ENCODE measurements at places on chromosomes 16 and 17.

- DNase-seq, result no peak
Observed at GRCh38 chr16:16850274-16850673, 471.3 kb downstream of the NPIPA7 start.

GRCh38 chr17:21085707-21086106, 41.1 kb upstream of the DHRS7B start:
- DNase-seq, result no peak

- no peak for DNase-seq
Observed at GRCh38 chr17:70912716-70913485, 743.6 kb downstream of the KCNJ2 start.

DNA sequence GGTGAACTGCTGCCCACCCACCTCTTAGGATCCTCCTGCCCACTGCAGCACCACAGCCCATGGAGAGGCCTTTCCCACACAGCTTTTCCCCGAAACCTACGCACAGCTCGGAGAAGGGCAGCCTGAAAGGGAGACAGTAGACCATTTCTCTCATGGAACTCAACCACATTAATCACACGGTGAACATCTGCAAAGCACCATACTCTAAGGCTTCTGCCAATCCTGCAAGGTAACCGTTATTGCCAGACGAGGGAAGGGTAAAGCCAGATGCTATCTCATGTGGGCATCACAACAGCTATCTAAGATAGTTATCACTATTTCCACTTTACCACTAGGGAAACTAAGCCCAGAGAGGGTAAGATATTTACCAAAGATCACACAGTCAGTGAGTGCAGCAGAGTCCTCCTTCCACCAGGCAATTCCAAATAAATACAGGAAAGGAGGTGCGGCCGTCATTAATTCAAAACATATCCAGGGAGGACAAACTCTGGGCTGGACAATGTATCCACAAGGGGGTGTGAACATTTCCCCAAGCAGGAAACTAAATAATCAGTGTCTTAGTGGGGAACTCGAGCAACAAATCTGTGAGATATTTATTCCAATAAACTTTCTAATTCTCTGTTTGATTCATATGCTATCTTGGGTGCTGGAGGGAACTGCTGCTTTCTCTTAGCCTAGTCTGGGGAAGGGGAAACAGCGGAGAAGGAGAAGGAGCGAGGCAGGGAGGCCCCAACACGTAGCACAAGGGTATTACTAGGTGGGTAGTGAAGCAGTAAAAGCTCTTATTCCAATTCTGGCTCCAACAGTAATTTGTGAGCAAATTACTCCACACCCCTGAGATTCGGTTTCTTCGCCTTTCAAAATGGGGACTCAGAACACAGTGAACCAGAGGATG, 723 bp downstream of the TMEM186 start:
- no peak for DNase-seq

DNA sequence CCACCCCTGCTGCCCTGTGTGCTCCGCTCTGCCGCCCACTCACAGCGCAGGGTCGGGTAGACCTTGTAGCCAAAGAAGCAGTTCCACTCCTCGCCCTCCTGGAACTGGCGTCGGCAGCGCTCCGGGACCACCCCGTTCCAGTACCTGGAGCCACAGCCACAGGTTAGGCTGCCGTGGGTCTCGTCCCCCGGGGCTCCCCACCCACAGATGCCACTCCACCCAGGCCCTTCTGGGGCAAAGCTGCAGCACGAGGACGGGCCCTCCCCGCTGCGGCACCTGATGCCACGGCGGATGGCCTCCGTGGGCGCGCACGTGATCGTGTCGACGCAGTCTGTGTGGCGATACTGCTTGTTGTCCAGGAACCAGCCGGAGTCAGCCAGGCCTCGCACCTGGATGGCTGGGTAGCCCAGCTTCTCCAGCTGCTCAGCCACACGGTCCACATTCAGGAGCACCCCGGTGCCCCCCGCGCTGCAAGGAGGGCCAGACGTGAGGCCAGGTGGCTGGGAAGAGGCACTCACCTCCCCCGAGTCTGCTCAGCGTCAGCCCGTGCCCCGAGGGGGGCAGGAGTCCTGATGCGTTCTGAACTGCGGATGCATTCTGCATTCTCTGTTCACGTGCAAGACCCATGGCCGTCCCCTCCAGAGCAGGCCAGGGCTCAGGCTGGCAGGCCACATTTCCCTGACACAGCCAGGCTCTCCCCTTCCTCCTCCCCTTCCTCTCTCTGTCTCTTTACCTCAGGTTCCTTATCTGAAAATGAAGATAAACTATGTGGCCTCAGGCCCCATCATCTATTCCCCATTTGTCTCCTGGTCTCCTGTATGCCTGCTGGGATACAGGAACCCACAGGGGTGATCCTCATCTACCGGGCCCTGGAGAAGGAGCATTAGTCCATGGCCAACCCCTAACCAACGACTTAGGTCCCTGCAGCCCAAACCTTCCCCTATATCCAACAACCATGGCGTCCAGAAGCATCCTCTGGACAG, 4.1 kb downstream of the NOTUM start:
- no peak for DNase-seq

DNA sequence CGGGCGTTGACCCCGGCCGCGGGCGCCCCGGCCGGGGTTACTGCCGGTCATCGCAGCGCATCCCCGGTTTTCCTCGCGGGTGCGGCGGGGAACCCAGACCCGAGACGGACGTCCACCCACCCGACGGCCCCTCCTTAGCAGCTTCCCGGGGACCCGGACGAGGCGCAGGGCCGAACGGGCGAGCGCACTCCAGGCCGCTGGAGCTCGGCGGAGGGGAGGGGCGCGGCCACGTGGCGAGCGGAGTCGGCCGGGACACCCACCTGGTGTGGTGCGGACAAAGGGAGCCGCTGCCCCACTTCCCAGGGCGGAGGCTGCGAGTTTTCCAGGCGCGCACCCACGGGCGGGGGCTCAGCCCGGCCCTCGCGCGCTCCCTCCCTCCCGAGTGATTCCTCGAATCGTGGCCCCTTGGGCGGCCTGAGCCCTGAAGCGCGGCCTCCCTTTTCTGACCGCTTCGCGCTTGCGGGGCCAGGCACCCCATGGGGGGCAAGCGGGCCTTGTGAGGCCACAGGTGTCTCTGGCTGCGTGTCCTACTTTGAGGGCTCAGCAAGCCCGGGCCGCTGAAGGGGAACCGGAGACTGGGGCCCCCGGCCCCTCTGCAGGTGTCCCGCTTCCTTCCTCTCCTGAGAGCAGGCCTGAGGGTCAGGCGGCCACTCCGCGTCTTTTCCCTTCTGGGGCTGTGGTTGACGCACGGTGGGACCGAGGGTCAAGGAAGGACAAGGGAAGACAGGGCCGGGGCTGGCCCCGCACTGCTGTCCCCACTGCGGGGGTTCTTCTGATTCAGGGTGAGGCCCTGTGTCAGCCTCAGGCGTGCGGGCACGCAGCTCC, 1.1 kb upstream of the FASN start:
- DNase-seq, result no peak

DNA sequence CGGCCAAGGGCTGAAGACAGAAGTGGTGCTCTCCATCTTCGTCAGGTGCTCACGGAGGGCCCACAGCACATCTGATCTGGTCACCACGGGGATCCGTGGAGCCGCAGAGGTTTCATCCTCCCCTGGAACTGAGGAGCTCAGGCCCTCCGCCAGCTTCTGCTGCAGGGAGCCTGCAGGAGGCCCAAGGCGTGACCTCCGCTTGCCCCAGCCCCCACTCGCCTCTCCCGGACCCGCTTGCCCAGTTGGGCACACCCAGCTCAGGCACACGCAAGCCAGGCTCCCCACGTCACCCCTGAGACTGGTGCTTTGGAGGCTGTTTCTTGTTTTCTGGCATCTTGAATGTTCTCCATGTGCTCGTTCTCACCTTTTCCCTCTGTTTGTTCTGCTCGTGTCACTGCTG, 39.4 kb upstream of the CHMP6 start:
- no peak for DNase-seq

DNA sequence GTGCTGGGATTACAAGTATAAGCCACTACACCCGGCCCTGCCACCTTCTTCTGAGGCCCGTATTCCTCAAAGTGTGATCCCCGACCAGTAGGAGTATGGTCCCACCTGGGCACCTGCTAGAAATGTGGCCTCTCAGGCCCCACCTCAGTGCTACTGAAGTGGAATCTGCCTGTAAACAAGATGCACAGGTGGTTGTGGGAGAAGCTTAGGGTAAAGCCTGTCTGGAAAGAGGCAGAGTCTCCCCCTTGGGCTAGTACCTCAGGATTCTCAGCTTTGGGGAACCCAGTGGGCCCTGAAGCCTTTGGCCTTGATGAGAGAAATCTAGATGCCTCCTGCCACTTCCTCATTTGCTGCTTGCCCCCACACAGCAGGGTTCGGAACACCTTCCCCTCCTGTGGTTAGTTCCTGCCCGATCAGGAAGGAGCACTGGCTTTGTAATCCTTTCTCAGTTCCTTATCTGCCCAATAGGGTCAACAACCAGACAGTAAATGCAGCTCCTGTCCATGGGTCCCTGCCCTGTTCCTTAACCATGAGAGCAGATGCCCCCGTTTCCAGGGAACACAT, 25.2 kb downstream of the TK2 start:
- DNase-seq, result peak; percentile 51

DNA sequence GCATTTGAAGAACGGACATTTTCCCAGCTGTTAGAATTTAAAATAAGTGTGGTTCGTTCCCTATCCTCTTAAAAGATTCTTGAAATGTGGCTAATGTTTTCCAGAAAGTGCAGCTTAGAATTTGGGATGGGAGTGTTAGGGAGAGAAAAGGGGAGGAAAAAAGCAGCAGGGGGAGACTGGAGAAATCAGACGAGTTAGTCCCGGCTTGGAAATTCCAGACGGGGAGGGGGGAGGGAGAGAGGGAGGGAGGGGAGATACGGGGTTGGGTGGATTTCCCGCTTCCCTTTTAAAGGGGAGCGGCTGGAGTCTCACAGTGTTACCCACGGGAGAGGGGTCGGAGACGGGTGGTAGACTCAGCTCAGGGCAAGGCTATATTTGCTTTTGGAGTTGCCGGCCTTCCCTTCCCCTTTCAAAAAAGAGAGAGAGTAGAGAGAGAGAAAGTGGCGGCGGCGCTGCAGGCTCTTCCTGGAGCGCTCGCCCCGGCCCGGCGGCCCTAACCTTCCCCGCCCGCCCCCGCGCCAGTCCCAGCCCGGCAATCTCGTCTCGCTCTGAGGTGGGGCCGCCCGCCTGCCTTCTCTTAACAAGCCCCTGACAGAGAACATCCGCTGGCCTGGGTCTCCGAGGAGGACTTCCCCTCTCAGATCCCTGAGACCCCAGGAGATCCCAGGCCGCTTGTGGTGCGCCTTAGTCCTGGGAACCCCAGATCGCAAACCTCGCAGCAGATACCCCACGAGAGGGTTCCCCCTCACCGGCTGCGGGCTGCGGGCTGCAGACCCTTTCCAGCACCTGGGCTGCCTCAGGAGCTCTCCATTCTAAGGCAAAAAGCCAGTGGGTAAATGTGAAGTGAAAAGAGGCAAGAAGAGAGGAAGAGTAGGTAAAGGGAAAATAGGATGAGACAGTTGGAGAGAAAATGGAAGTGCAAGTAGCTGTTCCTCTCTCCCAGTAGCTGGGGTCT, 6.6 kb downstream of the IGF2BP1 start:
- no peak for DNase-seq

- no peak for DNase-seq
Observed at GRCh38 chr16:49127103-49127502, 154.5 kb downstream of the CBLN1 start.

DNA sequence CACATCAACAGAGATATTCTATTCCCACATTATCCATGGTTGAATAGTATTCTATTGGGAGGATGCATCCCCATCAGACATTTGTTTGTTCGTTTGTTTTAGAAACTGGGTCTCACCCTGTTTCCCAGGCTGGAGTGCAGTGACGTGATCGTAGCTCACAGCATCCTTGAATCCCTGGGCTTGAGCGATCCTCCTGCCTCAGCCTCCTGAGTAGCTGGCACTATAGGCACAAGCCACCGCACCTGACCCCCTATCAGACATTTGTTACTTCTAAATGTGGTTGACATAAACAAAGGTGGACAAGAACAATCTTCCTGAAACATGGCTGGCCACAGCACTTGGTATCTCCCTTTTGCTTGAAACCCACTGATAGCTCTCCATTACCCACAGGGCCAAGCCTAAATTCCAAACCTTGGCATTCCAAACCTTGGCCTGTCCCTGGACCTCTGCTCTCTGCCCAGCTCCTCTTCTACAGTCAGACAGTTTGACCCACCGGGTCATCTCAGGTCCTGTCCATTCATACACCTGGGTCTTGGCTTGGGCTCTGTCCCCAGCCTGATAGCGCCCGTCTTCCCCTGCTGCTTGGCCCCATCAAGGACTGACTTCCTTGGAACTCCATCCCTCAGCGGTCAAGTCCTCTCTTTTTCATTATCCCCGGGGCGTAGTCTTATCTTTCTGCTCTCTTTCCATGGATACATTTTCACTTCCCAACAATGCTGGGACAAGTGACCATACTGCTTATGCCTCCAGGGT, 1.5 kb upstream of the PRR29 start:
- DNase-seq, result no peak

DNA sequence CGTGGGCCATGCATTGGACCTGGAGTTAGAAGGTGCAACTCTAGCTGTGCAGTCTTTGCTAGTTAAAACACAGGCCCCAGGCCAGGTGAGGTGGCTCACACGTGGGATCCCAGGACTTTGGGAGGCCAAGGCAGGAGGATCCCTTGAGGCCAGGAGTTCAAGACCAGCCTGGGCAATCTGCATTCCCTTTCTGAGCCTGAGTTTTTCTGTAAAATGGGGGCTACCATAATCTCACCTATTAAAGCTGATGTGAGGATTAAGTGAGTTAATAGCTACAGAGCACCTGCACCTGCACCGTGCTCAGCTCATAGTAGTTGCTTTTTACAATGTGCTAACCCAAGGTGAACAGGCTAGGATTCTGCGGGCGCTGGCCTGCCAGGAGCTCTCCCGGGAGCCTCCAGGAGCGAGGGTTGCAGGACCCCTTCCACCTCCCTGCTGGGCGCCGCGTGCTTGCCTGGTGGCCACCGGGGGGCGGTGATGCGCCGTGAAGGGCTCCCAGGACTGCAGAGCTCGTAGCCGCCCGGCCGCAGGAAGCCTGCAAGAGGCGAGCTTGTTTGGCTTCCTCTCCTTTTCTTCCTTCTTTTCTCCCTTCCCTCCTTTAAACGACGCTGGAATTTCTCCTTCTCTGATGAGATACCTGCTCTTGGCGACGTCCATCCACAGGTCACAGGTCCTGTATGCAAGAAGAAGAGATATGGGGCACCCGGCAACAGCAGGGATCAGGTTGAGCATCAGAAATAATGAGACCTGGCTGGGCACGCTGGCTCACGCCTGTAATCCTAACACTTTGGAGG, 51.3 kb downstream of the ZFP90 start:
- peak; percentile 30 for DNase-seq

DNA sequence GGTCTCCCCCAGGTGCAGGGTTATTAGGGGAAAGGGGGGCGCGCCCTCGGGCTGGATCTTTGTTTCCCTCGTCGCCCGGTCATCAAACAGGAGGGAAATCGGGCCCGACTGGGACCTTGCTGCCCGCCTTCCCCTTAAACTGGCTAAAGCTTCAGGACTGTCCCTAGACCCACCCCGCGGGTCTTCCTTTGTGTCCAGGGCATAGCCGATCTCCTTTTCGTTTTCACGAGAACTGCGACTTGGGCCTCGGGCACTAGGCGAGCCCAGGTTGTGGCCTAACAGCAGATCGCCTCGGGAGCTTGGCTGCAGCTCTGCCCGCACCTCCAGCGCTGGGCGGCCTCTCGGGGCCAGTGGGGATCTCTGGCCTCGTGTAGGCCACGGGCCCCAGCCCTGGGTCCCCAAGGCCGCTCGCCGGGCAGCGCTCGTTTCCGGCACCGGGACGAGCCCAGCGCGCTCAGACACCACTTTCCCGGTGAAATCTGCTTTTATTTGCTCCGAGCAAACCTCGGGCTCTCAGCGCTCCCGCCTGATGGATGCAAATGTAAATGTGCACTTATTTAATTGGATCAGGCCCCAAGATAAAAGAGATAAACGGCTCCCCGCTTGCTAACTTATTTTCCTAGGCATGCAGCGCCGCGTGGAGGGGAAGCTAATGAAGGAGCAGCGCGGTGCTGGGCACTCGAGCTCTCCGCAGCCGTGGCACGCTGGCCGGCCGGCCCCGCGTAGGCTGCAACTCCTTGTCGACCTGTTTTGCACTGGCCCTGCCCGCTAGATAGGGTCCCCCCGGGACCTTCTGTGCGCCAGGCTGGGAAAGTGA, 7.8 kb downstream of the IRX5 start:
- no peak for DNase-seq

Measured in CD4-positive, alpha-beta T cell treated with Interleukin-4 for 4 hours (primary cell).